Spinal cord (tissue), 10 donors: ENCODE measurements at places on chromosomes 3 and 15.

GRCh38 chr3:66215106-66215505 is 5.7 kb upstream of the SLC25A26 start:
- DNase-seq = no peak

DNA sequence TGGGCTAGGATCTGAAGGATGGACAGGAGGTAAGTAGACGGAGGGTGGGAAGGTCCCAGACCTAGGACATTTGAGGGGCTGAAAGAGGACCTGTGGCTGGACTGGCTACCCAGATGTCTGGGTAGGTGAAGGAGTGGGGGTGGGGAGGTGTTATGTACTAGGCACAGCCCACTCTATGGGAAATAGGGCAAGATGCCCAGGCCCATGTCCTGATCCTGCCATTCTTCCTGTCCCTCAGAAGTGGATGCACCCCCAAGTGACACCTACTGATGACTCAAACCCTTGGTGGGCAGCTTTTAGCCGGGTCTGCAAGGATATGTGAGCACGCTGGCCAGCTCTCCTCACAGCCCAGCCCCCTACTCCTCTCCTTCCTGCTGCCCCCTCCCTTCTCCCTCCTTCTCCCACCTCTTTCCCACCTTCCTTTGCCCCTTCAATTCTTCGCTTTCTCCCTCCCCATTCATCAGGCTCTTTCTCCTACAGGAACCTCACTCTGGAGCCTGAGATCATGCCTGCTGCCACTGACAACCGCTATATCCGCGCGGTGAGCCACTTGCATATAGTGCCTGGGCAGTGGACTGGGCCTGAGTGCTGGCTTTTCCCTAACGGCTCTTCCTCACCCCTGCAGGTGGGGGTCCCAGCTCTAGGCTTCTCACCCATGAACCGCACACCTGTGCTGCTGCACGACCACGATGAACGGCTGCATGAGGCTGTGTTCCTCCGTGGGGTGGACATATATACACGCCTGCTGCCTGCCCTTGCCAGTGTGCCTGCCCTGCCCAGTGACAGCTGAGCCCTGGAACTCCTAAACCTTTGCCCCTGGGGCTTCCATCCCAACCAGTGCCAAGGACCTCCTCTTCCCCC is 5.2 kb downstream of the ACY1 start:
- DNase-seq = no peak

DNA sequence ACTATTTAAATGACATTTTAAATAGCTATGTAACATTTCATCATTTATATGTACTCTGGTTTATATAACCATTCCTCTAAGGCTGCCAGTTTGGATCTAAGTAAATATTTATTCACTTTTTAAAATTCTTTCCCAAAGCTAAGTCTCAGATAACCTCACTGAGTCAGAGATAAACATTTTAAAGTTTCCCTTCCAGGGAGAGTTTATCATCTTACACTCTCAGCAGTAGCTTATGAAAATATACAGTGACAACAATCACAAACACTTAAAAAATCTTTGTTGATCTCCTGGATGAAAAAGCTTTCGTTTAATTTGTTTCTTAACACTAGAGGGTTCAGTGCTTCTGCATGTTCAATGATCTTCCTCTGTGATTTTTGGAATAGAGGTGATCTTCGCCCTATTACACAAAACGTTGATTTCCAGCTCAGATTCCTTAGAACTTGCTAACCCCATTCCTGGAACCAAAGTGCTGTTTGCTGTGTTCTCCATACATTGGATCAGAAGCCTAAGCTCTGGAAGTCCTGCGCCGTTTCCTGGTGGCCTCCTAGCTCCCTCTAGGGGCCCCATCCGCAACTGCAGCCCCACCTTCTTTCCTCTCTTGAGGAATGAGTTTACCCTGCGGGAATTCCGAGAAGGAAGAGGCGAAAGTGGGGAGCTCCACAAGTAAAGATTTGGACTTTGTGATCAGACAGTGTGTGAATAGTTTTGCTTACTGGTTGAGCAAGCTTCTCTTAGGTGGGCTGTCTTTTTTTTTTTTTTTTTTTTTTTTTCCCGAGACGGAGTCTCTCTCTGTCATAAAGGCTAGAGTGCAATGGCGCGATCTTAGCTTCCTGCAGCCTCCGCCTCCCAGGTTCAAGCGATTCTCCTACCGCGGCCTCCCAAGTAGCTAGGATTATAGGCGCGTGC is 29.3 kb upstream of the SACM1L start:
- DNase-seq = no peak

DNA sequence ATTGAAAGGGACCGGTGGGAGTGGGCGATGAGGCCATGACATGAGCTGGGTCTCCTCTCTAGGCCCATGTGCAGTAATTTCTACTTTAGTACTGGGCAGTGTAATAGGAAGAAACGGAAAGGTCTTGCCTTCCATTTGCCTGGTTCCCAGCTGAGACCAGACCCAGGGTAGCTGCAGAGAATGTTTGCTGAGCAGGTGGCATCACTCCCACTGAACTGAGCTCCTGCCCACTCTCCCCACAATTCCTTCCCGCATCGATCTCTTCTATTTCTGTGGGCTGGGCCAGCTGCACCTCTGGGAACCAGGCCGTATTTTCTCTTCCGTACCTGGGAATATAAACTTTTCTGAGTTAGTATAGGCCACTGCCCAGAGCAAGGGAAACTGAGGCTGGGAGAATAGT is 15.8 kb downstream of the ESYT3 start:
- no peak for DNase-seq

DNA sequence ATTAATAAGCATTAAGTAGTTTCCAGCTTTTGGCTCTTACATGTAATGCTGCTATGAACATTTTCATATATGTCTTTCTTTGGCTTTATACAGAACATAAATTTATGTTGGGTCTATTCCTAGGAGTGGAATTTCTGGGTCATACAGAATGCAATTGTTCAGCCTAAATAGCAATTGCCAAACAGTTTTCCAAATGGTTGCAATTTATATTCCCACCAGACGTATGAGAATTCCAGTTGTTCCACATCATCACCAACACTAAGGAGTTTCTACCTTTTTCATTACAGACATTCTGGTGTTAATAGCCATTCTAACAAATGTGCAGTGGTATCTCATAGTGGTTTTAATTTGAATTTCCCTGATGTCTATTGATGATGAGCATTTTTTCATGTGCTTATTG is 160.1 kb upstream of the TMC3 start:
- DNase-seq = no peak

GRCh38 chr3:109532257-109533216 is 195.2 kb upstream of the DPPA4 start:
- peak; percentile 67 for DNase-seq

- no peak for DNase-seq
Measured at GRCh38 chr3:79423417-79423816, 344.4 kb downstream of the ROBO1 start.

GRCh38 chr3:129854460-129854859 is 39.1 kb downstream of the TMCC1 start:
- DNase-seq = no peak

GRCh38 chr15:22861161-22861560 is 22.7 kb downstream of the NIPA2 start:
- no peak for DNase-seq

GRCh38 chr3:139935866-139936817 is 1.2 kb downstream of the CLSTN2 start:
- no peak for DNase-seq

DNA sequence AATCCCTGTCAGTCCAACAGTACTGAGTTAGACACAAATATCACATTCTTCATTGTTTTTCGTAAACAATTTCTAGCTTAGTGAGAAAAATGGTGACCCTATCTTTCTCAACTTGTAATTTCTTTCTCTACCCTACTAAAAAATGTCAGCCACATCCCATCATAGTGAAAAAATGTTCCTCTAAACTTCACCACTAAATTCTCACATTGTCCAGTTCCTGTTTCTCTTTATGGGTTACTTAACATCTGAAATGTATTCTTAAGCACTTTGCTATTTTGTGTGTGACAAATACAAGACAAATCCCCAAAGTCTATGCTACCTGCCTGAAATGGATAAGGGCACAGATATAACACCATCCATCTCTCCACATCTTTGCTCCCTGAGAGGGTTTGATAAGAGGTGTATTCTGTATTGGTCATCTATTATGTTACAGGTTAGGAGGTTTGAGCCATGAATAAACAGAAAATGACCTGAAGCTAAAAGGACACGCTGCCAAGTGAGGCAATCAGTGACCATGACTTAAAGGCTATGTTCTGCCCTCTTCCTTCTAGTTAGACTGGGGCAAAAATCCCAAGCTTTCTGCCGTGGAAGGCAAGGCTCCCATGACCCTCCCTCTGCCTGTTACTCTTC is 118.2 kb downstream of the GADL1 start:
- no peak for DNase-seq

GRCh38 chr15:79602731-79603130 is 170.6 kb downstream of the MINAR1 start:
- no peak for DNase-seq

DNA sequence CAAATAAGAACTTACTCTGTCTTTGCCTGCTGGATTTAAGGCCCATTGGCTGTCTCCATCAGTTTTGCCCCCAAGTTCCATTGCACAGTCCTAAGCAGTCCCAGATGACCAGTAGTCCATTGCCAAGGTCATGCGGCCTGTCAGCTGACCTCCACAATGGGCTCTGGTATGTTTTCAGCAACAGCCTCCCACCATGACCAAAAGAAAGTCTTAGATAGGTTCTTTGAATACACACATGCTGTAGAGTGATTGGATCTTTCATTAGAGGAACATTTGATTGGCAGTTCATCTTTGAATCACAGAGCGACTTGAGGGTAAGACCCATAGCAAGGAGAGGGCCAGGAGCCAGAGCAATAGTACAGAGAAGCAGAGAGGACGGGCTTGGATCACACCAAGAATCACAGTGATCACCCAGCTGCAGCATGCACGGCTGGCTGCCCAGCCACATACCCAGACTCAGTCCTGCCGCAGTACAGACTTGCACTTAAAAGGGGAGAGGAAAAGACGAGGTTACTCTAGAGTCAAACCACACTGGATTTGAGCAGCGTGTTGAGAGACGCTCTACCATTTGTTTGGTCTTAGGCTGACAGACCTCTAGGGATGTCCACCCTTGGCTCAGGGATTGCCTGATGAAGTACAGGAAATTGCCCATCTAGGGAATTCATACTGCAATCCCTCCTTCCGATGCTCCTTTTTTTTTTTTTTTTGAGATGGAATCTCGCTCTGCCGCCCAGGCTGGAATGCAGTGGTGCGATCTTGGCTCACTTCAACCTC is 50.4 kb downstream of the APH1B start:
- no peak for DNase-seq

- DNase-seq = no peak
Measured at GRCh38 chr3:119841808-119842471, 60.0 kb downstream of the NR1I2 start.

GRCh38 chr3:126484662-126485061 is 9.0 kb upstream of the ZXDC start:
- DNase-seq = no peak

DNA sequence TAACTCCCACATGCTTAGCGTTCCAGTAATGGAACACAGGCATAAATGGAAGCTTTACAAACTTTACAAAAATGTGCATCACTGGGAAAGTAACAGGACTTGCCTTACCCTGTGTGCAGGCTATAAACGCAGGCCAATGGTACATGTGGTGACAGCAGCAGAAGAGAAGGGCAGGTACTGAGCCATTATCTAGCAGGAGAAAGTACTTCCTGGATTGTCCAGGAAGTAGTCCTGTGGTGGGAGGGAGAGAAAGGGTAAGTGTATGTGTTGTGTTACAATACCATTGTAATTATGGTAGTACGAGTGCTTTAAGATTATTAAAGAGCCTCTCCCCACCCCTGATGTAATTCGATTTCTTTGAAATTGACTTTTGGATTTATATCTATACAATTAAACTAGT is 5.3 kb downstream of the ATP1B3 start:
- no peak for DNase-seq

GRCh38 chr3:182986021-182986420 is 5.7 kb upstream of the DCUN1D1 start:
- no peak for DNase-seq

DNA sequence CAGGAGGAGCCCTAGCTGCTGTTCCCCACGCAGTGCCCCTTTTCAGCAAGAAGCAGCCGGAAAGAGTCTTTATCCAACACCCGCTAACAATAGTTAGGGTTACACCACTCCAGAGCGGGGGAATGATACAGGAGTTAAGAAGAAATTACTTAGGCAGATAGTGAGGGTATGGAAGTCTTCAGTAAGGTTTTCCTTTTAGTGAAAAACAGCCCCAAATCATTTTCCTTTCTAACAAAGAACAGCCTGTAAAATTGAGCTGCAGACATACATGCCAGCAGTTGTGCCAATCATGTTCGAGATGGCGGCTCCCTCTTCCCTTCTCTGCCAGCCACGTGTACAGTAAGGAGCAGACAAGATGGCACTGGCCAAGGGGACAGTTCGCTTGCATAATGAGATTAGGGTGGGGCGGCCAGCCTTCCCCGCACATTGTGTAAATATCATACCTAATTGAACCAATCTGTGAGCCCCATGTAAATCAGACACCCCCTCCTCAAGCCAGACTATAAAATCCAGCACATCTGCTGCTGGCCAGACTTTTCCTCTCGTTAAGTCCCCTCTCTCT is 18.5 kb upstream of the SENP5 start:
- no peak for DNase-seq

DNA sequence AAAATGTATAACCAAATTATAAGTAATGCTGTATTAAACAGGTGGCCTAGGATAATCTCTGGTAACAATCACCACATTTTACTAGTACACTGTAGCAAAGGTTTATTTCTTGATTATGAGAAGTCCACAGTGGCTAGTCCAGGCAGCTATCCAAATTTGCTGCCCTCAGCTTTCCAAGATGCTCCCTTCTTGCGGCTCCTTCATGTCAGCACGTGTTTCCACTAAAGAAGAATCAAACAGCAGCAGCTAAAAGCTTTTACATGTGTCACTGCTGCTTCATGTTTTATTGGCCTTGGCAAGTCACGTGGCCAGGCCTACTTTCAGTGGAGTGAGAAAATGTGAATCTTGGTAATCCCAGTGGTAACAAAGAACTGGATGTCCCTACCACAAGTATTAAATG is 5.6 kb upstream of the RBMS3 start:
- DNase-seq = no peak

- DNase-seq = no peak
Measured at GRCh38 chr15:25244731-25245585, 193.9 kb downstream of the UBE3A start.

DNA sequence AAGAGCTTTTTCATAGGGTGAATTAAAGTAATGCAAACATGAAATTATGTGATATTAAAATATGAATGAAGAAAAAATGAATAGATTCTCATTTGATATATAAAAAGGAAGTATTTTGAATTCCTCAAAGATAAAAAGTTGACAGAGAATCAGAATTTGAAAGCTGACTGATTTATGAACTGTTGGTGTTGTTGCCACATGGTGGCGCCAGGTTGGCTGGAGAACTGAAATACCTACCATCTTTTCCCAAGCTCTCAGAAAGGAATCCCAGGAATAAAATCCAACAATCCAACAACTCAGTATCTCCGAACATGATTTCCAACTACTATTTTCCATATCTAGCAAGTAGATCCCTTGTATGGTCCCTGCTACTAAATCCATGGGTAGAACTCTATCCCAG is 3.1 kb downstream of the MYRIP start:
- no peak for DNase-seq
